ENCODE measurements at places on chromosomes 2 and 18.

DNA sequence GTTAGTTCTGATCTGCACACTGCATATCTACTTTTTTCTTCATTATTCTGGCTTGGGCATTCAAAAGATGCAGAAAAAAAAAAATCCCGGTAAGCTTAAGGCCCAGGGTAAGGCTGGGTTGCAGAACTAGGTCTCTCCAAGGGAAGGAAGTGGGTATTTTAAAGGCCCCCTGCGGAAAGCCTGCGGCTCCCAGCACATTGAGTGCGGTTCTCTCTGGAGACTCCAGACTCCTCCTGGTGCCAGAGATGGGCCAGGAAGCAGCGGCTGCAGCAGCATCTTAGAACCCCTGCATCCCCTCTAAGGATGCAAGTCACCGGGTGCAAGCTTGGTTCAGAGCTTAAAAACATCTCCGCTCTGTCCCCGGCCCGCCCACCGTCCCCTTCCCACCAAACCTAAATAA is 49.5 kb downstream of the TGIF1 start:
- no peak for DNase-seq

DNA sequence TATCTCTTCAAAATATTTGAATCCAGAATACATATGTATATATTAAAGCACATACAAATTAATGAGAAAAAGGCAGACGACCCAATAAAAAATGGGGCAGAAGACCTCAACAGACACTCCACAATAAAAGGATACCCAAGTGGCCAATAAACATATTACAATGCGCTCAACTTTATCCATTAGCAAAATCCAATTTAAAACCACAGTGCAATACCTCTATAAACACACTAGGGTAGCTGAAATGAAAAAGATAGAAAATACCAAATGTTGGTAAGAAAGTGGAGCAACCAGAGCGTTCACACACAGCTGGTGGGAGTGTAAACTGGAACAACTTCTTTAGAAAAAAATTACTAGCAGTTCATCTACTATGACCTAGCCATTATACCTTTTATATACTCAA is 75.3 kb downstream of the CCDC148 start:
- DNase-seq, result no peak

DNA sequence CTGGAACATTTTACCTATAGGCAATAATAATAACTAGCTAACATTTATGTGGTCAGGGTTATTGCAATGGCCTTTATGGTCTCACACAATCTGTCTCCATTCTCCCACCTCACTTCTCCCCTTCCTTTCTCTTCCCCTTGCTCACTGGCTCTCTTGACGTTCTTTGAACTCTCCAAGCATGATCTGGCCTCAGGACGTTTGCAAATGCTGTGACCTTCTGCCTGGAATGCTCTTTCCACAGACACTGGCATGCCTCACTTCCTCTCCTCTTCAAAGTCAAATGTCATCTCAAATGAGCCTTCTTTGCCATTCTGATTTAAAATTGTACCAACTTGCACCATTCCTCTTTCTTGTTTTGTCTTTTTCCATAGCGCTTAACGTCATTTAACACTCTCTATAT is 25.3 kb upstream of the GCG start:
- no peak for DNase-seq

DNA sequence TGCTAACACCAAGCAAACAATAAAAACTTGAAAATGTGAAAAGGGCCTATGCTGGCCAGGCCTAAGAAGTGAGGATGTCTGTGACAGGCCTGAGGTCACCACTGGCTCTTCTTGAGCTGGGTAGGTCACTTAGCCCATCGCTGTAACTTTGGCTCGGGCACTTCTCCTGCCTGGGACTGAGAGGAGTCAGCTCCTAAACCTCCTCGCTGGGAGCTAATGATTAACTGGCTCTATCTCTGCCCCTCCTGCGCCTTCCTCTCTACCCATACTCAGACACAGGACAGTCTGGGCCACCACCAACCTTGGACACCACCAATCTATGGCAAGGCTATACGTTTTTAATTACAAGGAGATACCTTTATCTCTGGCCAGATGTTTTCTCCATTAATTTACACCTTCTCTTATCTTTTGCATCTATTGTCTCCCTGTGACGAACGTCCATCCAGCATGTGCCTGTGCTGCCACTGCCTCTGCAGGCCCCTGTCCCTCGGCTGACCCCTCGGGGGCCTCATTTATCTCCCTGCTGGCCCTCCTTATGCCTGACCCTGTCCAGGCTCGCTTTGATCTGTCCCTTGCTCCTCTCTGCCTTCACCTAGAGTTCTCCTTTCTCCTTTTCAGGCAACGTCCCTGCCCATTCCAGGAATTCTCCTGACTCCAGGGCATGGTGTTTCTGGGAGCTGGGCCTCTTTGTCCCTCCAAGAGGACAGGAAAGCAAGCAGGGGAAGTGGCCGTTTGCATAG is 149.1 kb upstream of the GATA6 start:
- DNase-seq, result no peak

DNA sequence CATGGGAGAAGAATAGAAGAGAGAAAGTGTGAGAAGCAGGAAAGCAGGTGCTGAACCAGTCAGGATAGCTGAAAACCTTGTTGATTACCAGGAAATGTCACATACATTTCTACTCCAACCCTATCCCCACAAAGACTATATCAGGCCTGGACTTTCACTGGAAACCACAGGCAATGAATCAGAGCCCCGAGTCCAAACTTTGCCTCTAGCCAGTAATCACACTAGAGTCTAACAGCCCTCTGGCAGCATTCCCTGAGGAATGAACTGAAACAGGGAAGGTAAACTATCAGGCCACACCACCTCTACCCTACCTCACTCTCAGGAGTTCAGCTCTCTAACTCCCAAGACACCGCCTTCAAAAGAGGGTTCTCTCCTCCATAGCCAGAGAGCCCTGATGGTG is 18.7 kb upstream of the IHH start:
- DNase-seq, result no peak

GRCh38 chr2:181648478-181649155 is 8.3 kb downstream of the CERKL start:
- DNase-seq, result no peak

DNA sequence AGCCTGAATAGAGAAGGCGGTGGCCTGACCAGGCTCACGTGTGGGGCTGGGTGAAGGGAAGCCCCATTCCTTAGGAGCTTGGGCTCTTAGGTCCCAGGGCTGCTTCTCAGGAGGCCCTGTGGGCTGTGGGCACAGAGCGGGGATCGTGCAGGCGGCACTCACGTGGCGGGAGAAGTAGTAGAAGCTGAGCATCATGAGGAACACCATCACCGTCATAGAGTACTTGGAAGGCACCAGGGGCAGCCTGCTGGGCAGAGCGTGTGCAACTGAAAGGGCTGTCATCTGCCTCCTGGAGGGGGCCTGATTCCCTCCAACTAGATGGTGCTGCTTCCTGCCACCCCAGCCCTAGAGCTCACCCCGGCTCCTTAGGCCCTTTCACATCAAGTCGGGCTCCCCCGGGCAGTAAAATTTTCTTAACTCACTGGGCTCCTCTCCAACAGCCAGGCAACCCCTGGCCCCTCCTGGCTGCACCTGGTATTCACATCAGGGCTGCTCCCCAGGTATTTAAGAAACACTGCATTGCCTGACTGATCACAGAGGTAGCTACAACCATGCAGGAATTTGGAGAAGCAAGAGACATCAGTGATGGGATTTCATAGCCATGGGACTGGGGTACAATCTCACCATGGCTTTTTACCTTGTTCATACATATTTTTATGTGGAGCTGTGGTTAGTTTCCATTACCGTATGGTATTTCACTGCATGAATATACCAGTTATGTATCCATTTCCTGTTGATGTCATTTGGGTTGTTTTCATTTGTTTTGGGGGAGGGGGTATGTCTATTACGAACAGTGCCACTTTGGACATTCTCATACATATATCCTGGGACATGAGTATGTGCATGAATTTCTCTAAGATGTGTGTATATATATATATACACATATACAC is 32.9 kb downstream of the CENPO start:
- no peak for DNase-seq

DNA sequence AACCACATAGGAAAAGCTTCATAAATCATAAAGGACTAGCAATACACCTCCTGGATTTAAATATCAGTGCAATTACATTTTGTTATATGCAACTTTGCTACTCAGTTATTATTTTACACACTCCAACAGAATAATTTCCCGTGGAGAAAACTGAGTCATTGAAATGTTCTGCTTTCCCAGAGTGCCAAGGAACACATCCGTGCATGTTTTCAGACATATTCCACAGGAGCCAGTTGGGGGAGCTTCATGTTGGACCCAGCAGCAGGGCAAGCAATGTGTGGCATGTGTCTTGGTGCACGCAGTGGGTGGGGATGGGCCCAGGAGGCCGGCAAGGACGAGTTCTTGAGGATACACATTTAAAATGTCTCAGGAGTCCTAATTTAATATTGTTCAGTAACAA is 14.4 kb upstream of the SMIM21 start:
- no peak for DNase-seq

DNA sequence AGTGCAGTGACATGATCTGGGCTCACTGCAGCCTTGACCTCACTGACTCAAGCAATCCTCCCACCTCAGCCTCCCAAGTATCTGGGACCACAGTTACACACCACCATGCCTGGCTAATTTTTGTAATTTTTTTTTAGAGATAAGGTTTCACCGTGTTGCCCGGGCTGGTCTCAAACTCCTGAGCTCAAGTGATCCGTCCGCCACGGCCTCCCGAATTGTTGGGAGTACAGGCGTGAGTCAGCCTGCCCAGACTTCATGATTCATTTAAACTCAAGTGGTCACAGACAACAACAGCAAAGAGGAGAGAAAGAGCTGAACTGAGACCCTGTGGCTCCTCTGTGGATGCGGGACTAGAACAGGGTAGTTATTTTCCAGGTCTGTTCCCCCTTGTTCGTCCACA is 83.0 kb downstream of the TSHZ1 start:
- no peak for DNase-seq

DNA sequence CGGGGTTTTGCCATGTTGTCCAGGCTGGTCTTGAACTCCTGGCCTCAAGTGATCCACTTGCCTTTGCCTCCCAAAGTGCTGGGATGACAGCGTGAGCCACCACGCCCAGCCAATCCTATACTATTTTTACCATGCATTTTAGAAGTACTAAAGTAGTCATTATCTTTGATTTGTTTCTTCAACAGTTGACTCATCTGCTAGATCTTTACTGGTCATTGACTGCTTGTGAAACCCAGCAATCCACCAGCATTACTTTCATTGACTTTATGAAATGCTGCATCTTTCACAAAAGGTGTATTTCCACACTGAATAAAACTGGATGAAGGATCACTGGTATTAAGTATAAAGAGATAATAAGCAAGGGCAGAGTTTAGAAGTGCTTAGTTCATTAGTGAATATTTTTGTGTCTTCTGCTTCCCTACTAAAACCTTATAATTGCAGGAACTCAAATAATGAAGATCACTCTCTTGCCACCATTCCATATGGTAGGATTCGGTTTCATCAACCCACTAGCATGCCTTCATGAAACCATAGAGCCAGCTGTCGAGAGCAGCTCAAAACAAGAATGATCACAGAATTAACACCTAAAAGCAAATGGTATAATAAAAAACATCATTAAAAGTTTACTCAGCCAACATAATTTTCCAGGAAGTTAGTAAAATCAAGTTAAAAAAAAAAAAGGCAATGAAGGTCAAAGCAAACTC is 33.1 kb downstream of the IRS1 start:
- no peak for DNase-seq

- no peak for DNase-seq
These were observed 147.4 kb downstream of the LNPK start for GRCh38 chr2:175854665-175855064.

GRCh38 chr2:66541646-66542045 is 106.7 kb downstream of the MEIS1 start:
- no peak for DNase-seq

- DNase-seq, result no peak
These were observed at the start of gene LRRC30 for GRCh38 chr18:7230626-7231349. Gene LRRC30, plus strand, starts transcription at chr18:7231089. Its CDS starts 50 bp downstream, at chr18:7231139.

- DNase-seq, result no peak
These were observed 93.4 kb downstream of the GLI2 start for GRCh38 chr2:120828829-120829632.

GRCh38 chr2:204888222-204888621 is 342.9 kb downstream of the PARD3B start:
- DNase-seq, result no peak

GRCh38 chr2:224354632-224355211 is 47.2 kb downstream of the FAM124B start:
- no peak for DNase-seq

DNA sequence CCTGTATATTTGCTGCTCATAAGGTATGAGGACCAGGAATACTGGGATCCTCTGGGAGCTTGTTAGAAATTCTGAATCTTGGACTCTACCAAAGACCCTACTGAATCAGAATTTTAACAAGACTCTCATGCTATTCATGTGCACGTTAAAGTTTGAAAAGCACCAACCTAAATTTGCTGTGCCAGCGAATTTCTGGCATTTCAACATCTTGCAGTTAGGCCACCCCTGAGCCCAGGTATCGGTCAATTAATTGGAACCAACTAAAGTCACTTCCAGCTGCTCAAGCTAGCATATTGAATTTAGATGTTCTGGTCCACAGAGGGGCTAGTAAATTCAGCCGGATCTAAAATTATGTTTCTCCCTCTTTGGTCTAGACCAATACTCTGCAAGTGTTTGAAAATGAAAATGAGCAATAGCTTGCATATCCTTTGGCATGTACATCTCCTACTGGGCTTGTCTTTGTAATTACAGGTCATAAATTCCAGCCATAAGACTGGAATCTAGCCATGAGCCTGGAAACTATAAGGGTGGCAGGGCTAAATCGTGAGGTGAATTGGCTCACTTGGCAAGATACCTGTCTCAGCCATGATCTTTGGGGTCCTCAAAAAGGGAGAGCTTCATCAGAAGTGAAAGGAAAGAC is 72.4 kb downstream of the SKA1 start:
- DNase-seq, result no peak

- no peak for DNase-seq
These were observed 374.6 kb upstream of the LRATD1 start for GRCh38 chr2:14257801-14258507.

- no peak for DNase-seq
These were observed 263.5 kb downstream of the EPHA4 start for GRCh38 chr2:221308507-221309066.

DNA sequence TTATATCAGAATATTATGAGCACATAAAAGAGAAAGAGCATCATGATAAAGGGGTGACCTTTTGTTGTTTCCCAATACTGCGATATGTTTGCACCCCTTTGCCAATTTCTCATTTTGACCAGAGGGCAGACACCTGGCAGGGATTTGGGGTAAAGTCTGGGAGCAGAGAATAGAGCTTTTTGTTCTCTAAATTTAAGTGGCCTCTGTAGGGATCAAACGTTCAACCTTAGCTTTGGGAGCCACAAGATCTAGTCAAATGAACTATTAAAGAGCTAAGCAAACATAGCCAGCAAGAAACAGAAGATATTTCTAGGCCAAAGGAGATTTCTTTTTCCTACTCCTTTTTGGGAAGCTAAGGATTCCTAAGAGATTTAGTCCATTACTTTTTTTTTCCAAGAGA is 1.1 kb upstream of the MSTN start:
- DNase-seq, result no peak

DNA sequence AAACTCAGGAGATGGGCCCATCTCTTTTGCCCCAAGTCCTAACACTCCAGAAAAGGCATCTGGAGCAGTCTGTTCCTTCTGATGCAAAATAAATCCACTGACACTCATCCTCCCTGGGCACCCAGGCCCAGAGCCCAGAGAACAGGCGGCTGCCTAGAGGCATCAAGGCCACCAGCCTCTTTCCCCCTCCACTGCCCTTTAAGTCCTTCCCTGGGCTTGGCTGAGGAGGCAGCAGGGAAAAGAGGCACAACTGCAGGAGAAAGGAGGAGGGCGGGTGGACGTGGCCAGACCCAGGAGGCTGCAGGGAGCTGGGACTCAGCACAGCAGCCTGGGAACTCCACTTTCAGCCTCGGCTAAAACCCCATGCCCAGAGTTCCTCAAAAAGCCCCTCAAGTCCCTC is 99.7 kb upstream of the ID2 start:
- no peak for DNase-seq

GRCh38 chr2:175605640-175606009 is 396.4 kb downstream of the LNPK start:
- no peak for DNase-seq

All from naive B cell (primary cell).